ENCODE measurements at places on chromosomes 5 and 9.

DNA sequence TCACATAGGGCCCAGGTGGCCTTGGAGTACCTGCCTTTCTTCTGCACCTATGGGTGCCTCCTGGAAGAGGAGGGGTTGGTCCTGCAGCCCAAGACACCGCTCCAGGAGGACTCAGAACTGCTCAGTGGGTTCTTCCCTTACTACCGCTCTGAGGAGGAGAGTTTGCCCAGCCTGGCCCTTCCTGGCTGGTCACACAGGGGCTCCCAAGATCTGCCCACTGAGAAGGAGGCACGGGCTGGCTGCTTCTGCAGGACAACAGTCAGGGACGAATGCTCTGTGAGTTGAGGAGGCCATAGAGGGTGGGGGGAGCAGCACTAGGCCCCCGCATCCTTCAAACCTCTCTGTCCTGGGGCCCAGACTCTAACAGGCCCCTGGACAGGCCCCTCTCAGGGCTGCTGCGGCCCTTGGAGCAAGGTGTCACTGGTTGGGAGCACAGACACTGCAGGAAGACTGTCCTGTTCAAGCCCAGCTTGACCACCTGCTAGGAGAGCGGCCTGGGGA is 9.9 kb upstream of the SLC25A48 start:
- DNase-seq = no peak

- no peak for DNase-seq
These were observed 27.9 kb downstream of the LYRM7 start for GRCh38 chr5:131198625-131199024.

GRCh38 chr9:7579351-7579750 is 220.2 kb downstream of the DMAC1 start:
- no peak for DNase-seq

- DNase-seq = no peak
These were observed 34.2 kb downstream of the ASS1 start for GRCh38 chr9:130478736-130479575.

DNA sequence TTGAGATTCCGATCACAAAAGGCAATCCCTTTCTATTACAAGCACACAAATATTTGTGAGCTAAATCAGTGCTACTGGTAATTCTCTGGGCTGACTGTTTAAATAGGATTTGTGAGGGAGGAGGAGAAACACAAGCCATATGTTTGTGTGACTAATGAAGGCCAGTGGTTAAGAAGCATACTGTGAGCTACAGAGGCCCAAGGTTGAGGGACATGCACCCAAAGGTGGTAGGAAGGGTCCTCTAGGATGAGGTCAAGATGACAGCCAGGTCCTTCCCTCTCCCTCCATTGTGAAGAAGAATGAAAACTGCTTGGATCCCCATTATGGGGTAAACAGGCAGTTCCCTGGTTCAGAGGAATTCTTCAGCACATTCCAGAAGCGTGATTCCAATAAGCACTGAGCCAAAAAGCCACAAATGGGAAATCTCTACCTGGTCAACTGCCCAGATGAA is 83.9 kb downstream of the SPOCK1 start:
- DNase-seq = no peak

- DNase-seq = no peak
These were observed 457.7 kb downstream of the BNC2 start for GRCh38 chr9:16412740-16413139.

GRCh38 chr5:75869891-75870290 is 152.7 kb upstream of the POC5 start:
- DNase-seq = no peak

GRCh38 chr9:126464694-126465441 is 138.2 kb downstream of the MVB12B start:
- DNase-seq = no peak

- DNase-seq = no peak
These were observed 81.2 kb downstream of the ZNF618 start for GRCh38 chr9:113957351-113957750.

- DNase-seq = no peak
These were observed 4.8 kb downstream of the ASB6 start for GRCh38 chr9:129637102-129637501.

DNA sequence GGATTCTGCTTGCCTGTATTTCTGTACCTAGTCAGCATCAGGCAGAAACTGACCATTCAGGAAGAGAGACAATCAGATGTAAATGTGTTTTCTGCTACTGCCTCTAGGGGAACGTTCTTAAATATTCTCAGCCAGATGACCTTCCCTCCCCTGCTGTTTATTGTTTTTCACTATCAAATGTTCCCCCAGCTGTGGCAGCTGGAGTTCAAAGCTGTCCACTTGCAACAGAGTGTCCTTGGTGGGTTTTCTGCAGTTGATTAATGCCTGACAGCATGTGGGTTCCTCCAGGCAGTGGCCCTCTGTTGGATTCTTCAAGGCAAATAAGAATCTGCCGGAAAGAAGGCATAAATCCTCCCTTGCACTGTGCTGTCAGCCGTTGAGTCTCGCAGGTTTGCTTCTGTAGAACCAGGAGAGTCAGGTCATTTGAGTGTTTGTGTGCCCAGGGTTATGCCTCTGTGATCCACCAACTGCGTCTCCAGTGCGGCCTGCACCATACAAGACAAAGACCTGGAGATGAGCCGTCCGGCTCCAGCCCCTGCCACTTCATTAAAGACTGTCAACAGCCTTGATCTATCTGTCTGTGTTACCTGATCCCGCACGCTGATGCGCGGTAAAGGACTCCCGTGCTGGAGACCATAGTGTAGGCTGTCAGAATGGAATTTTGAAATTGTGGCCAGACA is 203.4 kb downstream of the GADD45G start:
- no peak for DNase-seq

DNA sequence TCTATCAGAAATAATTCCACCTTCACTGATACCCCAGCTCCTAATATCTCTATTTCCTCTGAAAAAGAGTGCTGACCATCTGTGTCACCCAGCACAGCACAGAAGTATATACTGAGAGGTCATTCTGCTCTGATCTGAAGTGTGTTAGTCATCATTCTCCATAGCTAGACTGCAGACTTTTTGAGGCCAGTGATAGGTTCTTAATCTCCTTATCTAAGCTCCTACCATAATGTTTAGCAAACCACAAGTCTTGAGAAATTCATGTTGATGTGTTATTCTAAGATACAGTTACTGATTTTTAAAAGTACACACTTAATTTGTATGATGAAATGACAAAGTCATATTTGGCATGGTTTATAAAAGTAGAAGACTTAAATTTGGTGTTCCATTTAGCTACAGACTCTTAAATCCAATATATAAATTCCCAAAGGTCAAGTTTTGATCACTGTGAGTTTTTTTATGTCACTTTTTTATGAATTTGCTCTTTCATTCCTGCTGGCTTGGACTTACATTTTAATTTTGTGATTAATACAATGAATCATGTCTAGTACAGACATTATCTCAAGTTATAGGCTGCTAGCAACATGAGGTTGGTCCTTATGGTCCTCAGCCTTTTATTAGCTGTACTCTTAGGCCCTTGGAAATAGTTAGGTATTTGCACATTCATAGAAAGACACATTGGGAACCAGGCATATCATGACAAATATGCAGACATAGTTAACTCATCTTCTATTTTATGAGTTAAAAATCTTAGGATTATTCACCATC is 380.8 kb downstream of the EBF1 start:
- DNase-seq = no peak

DNA sequence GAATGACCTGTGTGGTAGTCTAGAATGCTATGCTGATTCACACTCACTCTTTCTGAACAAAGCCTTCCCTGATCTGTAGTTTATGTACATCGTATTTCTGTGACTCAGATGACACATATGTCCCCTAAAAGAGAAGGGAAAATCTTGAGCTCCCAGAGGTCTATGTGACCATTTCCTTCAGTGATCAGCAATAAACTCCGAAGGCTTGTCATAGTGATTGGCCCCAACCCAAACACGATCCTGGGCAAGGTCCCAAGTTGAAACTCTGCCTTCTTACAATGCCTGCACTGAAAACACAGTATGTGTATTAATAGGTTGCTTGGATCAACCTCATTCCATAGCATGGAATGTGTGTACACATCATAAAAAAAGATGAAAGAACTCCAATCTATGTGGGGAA is 685.8 kb downstream of the MAT2B start:
- no peak for DNase-seq

GRCh38 chr5:57012511-57012910 is 60.6 kb upstream of the MIER3 start:
- DNase-seq = no peak

GRCh38 chr9:115162946-115163345 is 45.0 kb upstream of the TNC start:
- no peak for DNase-seq

- DNase-seq = no peak
These were observed 98.4 kb downstream of the LIX1 start for GRCh38 chr5:97044052-97044451.

- DNase-seq = no peak
These were observed 48.5 kb downstream of the MFAP3 start for GRCh38 chr5:154087260-154087659.

- no peak for DNase-seq
These were observed 5.0 kb downstream of the LMX1B start for GRCh38 chr9:126618585-126619360.

GRCh38 chr5:139246394-139246793 is 47.1 kb upstream of the MATR3 start:
- peak; percentile 58 for DNase-seq
